ENCODE measurements at places on chromosomes 7 and 10.
A peak's percentile ranks its signal among the peaks of the same experiment; 100 is the strongest.

GRCh38 chr10:123913688-123914268, 22.2 kb upstream of the CPXM2 start:
- no peak for DNase-seq

DNA sequence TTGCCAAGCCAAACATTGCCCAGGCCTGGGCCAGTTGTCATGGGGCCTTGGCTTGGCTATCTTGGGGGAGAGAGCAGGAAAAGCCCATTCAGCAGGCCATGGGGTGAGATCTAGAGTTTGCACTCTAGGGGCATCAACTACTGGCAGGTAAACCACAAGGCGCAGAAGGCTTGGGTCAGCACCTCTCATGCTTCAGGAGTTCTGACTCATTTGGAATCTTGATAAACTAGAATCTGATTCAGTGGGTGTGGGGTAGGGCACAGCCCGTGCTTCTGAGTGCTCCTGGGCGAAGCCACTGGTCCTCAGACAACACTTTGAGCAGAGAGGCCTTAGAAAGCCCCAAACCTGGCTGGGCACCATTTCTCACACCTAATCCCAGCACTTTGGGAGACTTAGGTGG, 81.1 kb downstream of the RGS10 start:
- no peak for DNase-seq

DNA sequence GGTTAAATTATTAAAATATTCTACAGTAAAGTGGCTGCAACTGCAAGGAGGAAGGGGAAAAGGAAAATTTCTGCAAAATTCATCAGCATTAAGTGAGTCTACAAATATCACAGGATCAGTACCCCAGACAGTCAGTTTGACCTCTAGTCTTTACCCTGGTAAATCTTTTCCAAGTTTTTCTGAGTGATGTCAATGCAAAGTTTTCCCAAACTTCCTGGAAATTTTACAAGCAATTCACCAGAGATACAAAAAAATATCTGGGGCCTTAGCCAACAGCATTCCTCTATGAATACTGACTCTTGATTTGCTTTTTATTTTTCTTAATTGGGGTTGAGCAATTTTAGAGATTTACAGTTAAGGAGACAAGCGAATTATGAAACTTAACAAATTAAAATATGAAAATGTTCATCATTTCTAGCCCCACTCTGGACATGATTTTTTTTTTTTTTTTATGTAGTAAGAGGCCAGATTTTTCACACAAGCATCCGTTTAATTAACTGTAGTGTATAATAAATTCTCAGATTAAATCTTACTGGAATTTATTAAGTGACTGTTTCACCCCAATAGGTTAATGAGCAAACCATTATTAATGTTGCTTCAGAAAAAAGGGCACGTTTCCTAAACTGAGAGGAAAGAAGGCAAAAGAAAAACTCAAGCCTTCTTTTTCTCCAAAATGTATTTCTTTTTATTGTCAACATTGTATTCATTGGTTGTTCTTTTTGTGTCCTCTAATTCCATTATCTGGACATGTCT, 539.5 kb upstream of the FZD8 start:
- DNase-seq = no peak

- no peak for DNase-seq
Measured at GRCh38 chr7:18475488-18475887, 20.1 kb upstream of the HDAC9 start.

DNA sequence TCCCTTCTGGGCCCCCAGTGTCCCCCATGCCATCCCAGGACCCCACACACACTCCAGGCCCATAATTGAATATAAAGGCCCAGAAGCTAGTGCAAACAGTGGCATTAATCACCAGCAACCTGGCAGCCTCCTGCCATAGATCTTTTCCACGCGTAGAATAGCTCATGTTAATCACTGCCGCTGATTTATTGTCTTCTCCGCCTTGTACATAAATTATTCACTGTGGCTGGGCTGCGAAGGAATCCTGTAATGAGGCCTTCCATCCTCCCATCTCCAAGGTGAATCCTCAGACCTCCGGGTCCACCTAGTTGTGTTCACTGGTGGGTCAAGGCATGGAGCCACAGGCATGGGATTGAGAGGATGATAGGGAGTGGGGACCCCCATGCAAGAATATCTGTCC, 33.2 kb downstream of the KAZALD1 start:
- no peak for DNase-seq

- DNase-seq = no peak
Measured at GRCh38 chr7:109577265-109577664, 1007.6 kb downstream of the DNAJB9 start.

DNA sequence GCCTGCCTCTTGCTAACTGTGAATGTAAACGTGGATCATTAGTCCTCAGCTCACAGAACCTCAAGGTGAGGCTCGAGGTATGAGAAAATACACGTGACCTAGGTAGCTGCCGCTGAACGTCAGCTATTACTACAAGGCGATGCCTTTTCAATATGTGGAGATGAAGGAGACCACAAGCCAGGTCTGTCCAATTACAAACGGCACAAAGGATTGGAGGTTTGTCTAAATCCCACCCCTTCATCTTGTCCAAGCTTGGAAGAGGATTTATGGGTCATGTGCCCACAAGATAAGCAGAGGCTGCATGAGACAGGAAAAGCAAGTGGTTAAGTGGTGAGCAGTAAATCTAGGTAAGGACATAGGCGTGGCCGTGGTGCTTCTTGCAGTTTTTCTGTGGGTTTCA, 3.4 kb downstream of the H2BK1 start:
- DNase-seq = peak; percentile 67

- no peak for DNase-seq
Measured at GRCh38 chr10:127991543-127992255, 84.8 kb downstream of the PTPRE start.

- DNase-seq = no peak
Measured at GRCh38 chr10:79019441-79020014, 49.2 kb upstream of the ZMIZ1 start.

DNA sequence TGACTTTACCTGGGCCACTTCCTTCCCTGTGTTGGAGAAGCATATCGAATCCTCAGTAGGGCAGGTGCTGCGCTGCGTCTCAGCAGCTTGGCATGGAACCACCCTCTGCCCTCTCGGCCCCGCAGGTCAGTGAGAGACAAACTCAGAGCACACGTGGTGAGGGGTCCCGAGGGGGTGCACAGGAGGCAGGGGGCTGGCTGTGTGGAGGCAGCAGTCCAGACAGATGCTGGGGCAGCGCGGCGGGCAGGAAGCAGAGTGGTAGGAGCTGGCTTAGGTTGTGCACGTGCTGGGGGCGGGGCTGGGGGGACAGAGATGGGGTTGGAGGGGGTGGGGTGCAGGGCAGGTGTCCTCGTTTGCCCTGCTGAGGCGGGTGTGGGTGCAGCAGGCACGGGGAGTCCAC, 33.1 kb downstream of the NUB1 start:
- no peak for DNase-seq

DNA sequence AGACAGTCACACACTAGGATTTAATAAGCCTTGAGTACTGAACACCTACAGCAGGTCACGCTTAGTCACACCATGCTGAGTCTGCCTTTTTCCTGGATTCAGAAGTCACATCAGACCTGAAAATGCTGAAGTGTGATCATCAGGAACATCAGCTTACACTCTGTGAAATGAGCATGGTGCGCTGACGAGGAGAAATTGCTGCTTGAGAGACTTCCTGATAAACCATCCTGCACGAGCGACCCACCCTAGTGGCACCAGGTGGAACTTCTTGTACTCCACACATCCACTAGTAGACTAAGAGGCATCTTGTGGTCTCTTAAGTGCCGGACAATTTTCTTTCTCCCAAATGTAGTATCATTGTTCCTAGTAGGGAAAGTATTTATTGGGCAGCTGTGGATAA, 51.8 kb upstream of the MRLN start:
- no peak for DNase-seq

DNA sequence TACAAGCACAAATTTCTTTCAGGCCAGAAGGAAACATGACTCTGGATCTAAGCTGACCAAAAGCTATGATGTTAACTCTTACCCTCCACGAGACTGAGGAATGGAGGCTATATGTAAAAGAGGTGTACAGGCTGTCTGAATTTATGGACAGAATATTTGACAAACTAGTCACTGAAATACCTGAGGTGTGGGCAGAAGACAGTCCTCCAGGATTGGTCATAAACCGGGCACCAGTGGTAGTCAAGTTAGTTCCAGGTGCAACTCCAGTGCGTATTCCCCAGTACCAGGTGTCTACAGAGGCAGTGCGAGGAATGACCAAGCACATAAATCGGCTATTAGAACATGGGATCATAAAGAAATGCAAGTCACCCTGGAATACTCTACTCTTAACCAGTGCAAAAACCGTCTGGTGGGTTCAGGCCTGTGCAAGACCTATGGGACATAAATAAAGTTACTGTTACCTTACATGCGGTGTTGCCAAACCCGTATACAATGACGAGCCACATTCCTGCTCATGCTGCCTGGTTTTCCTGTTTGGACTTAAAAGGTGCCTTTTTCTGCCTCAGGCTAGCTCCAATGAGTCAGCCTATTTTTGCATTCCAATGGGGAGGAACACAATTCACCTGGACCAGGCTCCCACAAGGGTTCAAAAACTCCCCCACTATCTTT, 6.7 kb upstream of the CYREN start:
- no peak for DNase-seq

DNA sequence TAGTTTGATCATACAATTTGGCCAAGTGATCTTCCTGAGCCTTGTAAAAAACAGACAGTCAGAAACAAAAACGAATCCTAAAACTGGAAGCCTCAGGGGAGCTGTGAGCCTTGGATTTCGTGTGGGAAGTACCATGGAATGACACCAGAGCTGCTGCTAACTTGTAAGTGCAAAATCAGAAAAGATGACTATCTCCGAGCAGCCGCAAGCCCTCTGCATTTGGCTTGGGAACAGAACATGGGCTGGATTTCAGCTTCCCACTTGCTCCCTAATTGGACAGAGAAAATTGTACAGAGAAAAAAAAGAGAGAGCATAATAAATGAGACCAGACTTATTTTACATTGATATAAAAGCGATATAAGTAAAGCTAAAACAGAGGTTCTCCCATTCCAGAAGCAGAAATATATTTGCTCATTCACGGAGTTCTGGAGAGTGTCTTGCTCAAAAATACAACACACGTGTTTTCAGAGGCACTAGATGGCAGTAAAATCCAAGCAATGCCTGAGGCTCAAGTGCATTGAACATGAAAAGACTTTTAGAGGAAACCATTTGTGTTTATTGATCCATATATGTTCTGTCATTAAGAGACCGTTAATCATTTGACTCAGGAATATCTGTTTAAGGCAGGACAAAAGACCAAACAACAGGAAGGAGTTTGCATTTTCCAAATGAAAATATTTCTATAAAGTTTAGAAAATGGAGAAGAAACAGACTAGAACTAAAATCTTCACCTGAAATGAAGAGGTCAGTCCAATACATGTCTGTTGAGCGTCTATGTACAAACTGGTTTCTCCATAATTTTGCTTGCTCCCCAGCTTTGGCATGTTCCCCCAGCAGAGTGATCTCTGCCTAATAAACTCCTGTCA, 78.3 kb upstream of the SLC26A5 start:
- DNase-seq = no peak

DNA sequence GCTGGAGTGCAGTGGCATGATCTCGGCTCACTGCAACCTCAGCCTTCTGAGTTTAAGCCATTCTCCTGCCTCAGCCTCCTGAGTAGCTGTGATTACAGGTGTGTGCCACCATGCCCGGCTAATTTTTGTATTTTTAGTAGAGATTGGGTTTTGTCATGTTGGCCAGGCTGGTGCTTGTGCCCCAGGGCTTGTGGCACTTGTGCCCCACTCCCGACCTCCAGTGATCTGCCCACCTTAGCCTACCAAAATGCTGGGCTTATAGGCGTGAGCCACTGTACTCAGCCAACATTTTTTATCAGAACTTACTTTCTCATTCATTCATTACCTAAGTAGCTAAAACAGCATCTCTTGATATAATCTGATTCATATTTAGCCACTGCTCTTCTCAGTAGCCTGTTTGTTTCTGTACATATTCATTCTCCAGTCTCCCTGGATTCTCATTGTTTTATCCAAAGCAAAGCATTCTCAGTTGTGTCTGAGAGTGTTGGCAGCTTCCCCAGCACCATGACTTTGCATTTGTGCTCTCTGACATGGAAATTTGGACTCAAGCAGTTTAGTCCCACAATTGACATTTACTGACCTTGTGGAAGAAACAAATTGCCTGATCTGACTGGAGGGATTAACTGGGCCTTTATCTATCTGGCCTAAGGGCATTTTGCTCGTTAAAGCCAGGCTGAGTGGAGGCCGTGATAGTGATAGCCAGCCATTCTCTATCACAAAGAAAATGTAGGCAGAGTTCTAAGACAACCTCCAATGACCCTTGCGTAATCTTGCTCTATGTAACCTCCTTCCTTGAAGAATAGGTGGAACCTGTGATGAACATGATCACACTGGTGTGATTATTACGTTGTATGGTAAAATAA, 44.9 kb downstream of the AKR1B15 start:
- no peak for DNase-seq

- DNase-seq = no peak
Measured at GRCh38 chr7:85479918-85480643, 293.2 kb upstream of the SEMA3D start.

- no peak for DNase-seq
Measured at GRCh38 chr10:114420811-114421485, 16.6 kb upstream of the AFAP1L2 start.

- DNase-seq = peak; percentile 47
Measured at GRCh38 chr7:99928994-99929729, at the start of gene GJC3. Gene GJC3 (minus strand): TSS chr7:99929620. CDS start chr7:99929620, 0 bp downstream.

DNA sequence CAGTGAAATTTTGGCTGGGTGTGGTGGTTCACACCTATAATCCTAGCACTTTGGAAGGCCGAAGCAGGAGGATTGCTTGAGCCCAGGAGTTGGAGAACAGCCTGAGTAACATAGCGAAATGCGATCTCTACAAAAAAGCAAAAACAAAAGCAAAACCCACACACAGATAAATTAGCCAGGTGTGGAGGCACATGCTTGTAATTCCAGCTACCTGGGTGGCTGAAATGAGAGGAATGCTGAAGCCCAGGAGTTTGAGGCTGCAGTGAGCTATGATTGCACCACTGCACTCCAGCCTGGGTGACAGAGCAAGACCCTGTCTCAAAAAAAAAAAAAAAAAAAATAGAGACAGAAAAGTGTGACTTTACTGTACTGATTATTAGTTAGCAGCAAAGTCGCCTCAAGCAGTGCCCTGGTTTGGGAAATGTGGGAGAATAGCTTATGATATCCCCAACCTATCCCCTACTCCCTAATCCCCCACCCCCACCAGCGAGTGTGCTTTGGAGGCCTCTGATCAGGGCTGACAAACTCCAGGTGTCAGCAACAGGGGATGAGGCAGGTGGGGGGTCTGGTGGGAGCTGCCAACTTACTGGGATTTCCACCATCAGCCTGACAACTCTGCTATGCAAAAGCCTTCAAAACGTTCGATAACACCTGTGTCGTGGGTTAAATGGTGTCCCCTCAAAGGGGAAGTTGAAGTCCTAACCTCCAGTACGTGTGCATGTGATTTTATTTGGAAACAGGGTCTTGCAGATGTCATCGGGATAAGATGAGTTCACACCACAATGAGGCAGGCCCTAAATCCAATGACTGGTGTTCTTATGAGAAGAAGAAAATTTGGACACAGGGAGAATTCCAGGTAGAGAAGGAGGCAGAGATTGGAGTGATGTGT, 124.7 kb upstream of the SDK1 start:
- DNase-seq = no peak
